Hematopoietic multipotent progenitor cell treated with erythropoietin and hydrocortisone succinate and interleukin-3 and kit ligand, for 6 days (in vitro differentiated cells): ENCODE measurements at places on chromosomes 16 and 17.

DNA sequence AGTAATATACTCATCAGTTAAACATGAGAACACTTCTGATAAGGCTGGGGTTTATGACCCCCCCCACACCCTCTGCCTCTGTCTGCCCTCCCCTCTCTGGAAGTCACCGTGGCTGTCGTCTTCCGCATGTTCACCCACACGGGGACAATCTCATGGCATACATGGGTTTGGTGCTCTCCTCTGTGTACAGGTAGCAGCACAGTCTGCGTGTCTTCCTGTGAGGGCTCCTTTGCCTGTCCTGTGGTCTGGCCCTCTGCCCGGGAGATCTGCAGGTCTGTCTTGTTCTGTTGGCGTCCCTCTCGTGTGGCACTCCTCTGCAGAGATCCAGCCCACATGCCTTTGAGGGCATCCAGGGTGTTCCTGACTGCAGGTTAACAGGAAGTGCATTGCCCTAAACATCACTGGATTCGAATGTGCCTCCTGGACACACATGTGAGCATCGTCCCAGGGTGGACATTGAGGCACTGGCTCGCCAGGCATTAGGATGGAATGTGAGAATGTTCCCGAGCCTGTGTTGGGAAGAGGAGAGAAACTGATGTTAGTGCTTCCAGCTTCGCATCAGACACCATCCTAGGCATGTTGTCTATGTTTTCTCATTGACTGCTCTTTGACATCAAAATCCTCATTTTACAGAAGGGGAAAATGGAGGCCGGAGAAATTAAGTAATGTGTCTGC, 54.5 kb downstream of the NKD1 start:
- DNase-seq, result no peak

DNA sequence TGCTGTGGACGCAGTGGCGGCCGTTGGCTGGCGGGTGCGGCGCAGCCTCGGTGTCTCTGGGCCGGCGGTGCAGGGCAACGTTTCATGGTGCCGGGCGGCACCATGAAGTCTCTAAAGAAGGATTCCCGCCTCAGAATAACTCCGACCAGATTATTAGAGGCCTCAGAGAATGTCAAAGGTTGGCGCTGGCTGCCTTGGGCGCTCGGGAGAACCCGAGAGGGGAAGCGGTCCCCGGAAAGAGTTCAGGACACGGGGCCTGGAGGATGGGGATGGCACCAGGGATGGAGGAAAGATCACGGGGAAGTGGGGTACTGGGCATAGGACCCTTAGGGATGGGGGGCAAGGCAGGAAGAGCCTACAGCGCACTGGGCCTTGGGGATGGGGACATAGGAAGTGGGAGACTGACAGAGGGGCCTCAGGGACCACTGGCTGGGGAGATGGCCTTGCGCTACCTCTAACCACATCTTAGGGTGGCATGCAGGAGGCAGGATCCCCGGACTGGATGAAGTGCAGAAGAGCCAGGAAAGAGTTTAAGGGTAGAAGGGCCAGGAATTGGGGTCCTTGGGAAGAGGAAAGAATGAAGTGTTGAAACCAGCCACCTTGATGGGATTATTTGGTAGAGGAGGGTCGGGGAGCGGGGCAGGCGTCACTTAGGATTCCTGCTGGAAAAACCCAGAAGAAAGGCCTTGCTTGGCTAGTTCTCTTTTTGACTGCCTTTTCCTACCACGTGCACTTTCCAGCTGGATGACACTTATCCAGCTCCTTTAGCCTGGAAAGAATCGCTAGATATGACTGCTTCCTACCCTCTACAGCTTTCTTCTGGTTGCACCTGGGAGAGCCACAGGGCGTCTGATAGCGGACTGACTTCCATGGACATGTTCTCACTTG, 578 bp downstream of the MYCBPAP start:
- no peak for DNase-seq

DNA sequence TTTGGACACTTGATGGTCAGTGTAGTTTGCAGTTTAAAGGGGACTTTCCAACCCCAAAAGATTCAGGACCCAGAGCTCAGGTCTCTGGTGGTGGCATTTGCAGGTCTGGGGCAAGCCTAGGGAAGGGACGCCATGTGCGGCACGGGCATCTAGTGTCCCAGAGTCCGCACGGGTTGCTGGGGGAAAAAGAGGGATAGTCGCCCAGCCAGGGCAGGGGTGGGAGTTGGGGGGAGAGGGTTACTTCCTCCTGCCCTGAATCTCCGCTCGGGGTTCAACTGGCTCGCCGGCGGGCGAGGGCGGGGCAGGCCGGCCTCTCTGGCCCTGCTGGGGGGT, 239 bp upstream of the CA7 start:
- DNase-seq, result no peak

DNA sequence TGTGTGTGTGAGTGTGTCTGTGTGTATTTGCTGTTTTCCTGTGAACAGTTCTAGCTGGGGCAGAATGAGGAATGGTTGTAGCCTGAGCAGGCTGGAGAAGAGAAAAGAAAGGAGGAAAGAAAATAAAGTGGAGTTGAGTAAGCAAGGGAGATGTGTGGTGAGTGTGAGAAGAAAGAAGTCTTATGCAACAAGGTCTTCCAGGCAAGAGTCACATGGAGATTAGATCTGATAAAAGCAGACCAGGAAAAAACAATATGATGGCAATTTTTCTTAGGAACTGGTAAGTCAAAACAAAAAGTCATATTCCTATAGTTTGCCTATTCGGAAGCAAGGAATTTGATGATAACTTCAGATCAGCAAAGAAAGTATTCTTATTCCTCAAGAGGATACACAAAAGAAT, 125.0 kb downstream of the HS3ST3A1 start:
- DNase-seq, result no peak

DNA sequence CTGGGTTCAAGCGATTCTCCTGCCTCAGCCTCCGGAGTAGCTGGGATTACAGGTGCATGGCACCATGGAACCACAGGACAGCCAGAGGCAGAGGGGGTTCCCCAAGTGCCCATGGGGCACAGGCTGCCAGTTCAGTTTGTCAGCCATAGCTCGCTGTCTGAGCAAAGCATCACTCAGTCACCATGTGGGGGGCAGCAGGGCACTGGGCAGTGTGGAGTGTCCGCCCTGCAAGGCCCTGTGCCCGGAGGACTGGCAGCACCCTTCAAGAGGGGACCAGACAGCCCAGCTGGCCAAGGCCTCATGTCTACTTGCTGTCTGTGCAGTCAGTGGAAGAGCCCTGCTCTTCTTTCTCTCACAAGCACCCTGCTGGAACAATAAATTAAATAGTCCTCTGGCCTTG, 6.4 kb downstream of the ALYREF start:
- DNase-seq, result no peak

DNA sequence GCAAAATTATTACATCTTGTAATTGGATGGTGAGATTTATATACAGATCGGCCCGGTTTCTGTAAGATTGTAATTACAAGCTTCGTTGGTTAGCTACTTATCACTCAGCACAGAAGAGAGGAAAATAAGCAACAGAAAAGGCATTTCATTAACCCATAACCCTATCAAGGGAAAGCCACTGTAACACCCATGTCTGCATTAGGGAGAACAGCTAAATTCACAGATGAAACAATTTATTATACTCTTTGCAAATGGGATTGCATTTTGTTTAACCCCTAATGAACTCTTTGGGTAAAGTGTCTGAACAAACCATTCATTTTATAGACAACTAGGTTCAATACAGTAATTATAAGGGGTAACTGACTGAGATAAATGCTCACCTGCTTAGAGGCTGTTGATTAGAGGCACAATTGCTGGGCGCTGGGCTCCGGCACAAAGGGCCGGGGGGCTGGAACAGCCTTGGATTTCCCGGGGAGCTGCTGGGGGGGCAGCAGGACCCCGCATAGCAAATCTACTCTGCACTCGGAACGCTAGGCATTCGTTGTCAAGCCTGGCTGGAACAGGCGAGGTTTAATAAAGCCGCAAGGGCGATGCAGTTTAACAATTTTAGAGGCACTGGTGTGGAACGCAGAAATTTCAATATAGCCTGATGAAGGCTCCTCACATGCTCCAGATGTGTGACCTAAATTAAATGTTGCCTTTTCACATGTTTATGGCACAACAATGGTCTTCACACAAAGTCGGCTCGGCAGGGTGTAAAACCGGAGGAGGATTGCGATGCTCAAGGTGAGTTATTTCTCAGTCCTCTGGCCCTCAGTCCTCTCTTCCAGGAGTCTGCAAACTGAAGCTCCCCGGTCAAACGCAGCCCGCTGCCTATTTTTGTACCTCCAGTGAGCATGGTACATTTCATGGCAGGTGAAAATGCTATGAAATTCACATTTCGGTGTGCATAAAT, 134.0 kb upstream of the IRX6 start:
- no peak for DNase-seq

- no peak for DNase-seq
Observed at GRCh38 chr16:49854796-49855203, 1.1 kb downstream of the ZNF423 start.

GRCh38 chr17:38705523-38705802, 390 bp downstream of the MLLT6 start:
- DNase-seq, result no peak
